ENCODE measurements at places on chromosomes 4 and X. TPM values are rescaled to one million over a fixed set of nuclear protein-coding genes. Genes with fewer than 3 reads are reported as not detected.

- DNase-seq, result no peak
These were observed 1837.0 kb upstream of the PCDH7 start for GRCh38 chr4:28883211-28883610.

DNA sequence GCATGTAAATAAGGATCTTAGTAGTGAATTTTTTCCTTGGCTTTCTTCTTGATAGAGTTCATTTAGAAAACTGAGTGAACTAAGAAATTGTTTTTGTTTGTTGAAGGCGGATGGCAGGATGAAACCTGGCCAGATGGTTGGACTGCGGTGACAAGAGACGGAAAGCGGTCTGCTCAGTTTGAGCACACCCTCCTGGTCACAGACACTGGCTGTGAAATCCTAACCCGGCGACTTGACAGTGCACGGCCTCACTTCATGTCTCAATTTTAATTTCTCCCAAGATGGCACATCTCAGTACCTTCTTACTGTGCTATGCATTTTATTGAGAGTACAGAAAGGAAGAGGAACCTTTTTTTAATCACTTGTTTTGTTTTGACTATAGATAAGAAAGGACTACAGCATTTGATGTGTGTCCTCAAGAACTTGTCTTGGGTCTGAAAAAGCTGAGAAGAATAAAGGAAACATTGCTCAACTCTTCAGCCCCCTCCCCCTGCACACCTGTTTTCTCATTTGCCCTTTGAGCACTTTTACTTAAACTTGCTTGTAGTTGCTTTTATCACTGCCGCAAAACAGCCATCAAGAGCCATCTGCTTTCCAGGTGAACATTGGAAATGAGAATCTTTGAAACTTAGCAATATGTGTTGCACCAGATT lies 27.4 kb downstream of the ADH5 start:
- DNase-seq, result no peak

DNA sequence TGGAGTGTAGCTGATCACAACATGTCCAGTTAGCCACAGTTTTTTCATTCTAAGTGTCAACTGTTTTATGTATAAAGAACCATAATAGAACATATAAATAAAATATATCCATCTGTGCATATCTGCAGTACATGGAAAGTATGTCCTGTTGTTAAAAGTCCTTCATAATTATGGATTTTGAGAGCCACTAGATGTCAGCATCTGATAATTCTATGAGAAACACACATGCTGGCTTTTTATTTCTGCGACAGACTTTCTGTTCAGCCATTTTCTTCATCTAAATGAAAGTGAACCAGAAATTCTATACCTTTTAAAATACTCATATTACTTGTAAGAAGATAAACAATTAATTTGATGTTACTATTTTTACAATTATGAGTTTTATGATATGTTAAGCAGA lies 251.5 kb downstream of the GPM6A start:
- peak; percentile 34 for DNase-seq

DNA sequence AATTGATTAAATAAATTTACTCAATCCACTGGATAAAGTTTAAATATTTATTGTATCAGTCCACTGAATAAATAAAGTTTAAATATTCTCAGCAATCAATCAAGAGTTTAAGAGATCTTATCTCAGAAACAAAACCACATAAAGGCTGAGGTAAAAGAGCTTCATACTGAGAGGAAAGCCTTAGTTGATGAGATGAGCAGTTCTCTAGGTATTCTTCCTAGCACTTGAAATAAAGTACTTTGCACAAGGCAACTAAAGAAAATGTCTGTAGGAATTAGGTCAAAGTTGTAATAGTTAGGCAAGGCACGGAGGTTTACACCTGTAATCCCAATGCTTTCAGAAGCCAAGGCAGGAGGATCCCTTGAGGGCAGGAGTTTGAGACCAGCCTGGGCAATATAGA lies 63.5 kb downstream of the UCHL1 start:
- no peak for DNase-seq

GRCh38 chr4:40890199-40890598 lies 140.4 kb downstream of the NSUN7 start:
- DNase-seq, result no peak

- DNase-seq, result no peak
These were observed 48.8 kb downstream of the MCUB start for GRCh38 chr4:109608879-109609278.

GRCh38 chr4:187887906-187888305 lies 107.7 kb upstream of the ZFP42 start:
- DNase-seq, result no peak

GRCh38 chr4:113209652-113210320 lies 160.3 kb downstream of the ANK2 start:
- no peak for DNase-seq

DNA sequence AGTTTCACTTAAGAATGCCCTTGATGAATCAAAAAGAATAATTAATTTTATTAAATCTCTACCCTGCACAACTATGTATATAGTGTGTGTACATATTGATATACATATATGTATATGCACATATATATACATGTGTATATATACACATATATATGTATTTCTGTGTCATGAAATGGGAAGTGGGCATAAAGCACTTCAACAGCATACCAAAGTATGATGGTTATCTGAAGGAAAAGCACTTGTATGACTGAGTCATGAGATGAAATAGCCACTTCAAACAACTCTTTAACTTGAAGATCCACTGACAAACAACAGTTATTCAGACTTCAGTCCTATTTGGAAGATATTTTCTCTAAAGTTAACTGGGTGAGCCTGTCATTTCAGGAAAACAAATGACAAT lies 16.3 kb downstream of the RNF128 start:
- no peak for DNase-seq

- DNase-seq, result no peak
These were observed 62.4 kb downstream of the ARHGAP10 start for GRCh38 chr4:147794314-147794680.

GRCh38 chrX:44061968-44062614 lies 88.9 kb upstream of the NDP start:
- no peak for DNase-seq

GRCh38 chr4:1976416-1977352 lies 32.1 kb downstream of the NELFA start:
- no peak for DNase-seq

- no peak for DNase-seq
These were observed 47.9 kb downstream of the TRIM2 start for GRCh38 chr4:153252122-153252521.

DNA sequence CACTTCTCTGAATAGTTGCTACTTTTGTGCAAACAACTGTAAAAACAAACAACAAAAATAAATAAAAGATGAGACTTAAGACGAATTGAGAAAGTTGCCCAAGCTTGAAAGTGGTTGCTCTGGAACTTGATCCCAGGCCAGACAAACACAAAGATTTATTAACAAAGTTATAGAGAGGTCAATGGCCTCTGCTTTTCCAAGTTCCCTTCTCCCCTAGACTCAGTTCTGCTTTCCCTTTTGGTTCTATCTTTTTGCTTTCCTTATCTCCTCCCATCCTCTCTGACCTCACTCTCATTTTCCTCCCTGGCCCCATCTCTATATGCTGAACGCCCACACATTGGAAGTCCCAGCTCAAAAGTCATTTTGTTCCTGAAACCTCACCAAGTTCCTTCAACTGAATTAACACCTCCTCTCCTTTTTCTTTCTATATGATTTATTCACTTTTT lies 82.7 kb downstream of the MXRA5 start:
- no peak for DNase-seq

DNA sequence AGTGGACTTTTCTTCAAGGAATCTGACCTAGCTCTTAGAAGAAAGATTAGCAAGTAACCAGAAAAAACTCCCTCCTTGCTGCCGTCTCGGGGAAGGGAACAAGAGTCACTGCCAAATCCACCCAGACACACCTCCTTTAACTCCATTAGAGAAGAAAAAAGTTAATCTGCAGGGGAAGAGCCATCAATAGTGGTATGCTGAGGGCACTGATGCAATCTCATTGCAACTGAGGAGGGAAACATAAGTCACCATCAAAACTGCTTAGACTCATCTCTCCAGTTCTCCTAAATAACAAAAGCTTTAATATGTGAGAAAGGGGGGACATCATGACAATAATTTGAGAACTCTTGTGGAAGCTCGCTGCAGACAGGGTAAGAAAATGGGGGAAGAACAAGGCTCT lies 49.3 kb upstream of the MAGED4B start:
- DNase-seq, result no peak

GRCh38 chr4:1651609-1652008 lies 32.5 kb downstream of the FAM53A start:
- no peak for DNase-seq

EIF1AX gene
- total RNA-seq, result 31.7 TPM

TRIM60 gene
- not detected for total RNA-seq

MAGEA1 gene
- total RNA-seq, result 153 TPM

TCEAL2 gene
- 3.8 TPM for total RNA-seq

HMGB2 gene
- 153 TPM for total RNA-seq

MAGEA4 gene
- not detected for total RNA-seq

KCND1 gene
- total RNA-seq, result not detected
